ENCODE measurements at places on chromosomes 2 and 18.

GRCh38 chr2:60708630-60709320, 47.3 kb upstream of the PAPOLG start:
- DNase-seq: no peak

GRCh38 chr2:157793053-157793612, 83.0 kb downstream of the ACVR1 start:
- peak; percentile 22 for DNase-seq

DNA sequence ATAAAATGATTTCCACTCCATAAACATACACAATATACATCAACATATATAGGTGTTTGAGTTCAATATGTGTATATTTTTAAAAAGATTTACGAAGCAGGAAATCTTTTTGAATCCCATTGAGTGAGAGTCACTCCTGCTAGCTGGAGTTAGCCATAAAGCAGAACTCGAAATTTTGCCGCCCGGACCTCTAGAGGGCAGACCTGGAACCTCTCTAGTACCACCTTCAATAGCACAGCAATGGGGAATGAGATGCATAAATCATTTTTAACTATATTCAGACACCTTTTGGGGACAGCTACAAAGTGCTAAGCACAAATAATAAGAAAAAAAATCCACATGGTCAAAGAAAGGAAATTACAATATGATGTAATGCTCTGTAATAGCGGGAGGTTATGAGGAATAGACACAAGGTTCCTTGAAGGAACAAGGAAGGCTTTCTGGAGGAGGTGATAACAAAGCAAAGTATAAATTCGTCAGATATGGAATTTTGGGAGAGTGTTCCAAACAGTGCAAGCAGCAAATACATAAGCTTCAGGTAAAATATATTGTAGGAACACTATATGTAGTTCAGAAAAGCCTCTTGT, 533.4 kb downstream of the ERBB4 start:
- peak; percentile 50 for DNase-seq

GRCh38 chr2:239201531-239201876, 199.3 kb downstream of the HDAC4 start:
- DNase-seq: no peak

DNA sequence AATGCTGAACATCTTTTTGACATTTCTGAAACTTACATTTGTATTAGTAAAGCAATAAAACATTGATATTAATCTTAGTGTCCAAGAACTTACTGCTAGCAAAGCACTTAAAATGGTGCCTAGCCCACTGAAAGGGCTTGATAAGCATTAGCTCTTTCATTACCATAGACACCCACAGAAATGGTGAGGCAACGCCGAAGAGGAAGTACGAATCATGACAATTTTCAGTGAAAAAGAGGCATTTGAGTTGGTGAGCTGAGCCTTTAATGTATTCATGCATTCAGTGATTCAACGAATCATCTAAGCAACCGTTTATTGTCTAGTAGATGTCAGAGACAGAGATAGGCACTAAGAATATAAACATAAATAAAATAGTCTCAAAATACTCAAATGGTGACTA, 101.1 kb downstream of the PIGN start:
- DNase-seq: no peak

GRCh38 chr2:1846046-1847015, 102.0 kb upstream of the PXDN start:
- DNase-seq: no peak

DNA sequence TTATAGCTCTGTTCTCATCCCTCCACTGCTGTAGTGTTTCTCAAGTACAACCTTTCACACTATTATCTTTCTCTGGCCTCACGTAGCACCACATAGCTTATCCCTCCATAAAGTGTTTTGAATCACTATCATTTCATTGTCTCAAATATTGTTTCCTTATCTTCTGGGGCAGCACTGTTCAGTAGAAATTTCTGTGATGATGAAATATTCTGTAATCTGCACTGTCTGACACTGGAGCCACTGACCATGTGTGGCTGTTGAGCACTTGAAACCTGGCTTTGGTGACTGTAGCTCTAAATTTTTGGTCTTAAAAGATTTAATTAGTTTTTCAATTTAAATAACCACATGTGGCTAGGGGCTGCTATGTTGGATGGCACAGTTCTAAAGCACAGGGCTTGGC, 78.9 kb downstream of the CPS1 start:
- no peak for DNase-seq

DNA sequence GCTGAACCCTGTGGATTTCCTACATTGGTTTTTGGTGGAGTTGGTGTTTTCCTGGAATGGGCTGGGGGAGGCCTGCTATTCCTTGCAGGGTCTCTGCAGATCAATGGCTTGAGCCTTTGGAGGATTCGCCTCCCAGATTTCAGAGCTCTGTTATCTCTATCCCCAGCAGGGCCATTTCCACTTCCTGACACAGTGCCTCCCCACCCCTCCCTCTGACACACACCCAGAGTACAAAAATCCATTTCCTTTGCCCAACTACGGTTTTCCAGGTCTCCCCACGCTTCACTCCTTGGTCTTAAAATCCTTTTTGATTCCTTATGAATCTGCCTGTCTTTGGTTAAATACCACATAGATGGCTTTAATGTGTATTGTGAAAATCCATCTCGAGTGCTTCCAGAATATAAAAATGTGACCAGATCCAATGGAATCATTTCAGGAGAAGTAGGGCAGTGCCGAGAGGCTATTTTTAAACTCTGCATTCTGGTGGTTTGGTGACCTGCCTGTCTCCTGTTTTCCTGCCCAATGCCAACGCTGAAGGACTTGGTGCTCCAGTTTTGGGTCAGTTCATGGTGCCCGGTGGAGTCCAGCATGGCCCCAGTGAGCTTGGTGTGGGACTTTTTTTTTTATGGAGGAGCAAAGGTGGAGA, 60.9 kb downstream of the ARL4C start:
- DNase-seq: peak; percentile 42

DNA sequence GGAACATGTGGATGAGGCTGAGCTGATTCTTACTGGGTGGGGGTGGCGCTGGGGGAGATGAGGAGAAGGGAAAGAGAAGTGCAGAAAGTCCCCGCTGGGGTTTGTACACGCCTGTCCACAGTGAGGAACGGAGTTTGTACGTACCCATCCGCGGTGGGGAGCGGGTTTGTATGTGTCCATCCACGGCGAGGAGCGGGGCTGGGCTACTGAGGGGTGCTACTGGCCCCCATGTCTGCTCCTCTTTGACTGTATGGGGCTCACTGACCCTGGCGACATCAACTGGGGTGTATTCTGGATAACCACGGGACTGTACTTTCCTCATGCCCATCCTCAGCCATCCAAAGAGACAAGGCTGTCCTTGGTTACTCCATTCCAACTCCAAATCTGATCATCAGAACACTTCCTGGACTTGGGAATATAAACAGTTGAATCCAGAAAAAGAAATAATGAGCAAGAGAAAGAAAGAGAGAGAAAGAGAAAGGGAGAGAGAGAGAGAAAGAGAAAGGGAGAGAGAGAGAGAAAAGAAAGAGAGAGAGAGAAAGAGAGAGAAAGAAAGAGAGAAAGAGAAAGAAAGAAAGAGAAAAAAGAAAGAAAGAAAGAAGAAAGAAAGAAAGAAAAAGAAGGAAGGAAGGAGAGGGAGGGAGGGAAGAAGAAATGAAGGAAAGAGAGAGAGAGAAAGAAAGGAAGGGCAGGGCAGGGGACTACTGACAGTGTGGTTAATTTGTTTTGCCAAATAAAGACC, 21.0 kb downstream of the MAL start:
- DNase-seq: no peak

- peak; percentile 80 for DNase-seq
Measured at GRCh38 chr2:178522950-178523595, 42.8 kb downstream of the PLEKHA3 start.

- peak; percentile 79 for DNase-seq
Measured at GRCh38 chr18:11246495-11247300, 97.3 kb upstream of the PIEZO2 start.

- peak; percentile 28 for DNase-seq
Measured at GRCh38 chr18:57441071-57441794, 6.1 kb downstream of the ONECUT2 start.

GRCh38 chr2:134778372-134778771, 59.6 kb upstream of the TMEM163 start:
- DNase-seq: no peak

DNA sequence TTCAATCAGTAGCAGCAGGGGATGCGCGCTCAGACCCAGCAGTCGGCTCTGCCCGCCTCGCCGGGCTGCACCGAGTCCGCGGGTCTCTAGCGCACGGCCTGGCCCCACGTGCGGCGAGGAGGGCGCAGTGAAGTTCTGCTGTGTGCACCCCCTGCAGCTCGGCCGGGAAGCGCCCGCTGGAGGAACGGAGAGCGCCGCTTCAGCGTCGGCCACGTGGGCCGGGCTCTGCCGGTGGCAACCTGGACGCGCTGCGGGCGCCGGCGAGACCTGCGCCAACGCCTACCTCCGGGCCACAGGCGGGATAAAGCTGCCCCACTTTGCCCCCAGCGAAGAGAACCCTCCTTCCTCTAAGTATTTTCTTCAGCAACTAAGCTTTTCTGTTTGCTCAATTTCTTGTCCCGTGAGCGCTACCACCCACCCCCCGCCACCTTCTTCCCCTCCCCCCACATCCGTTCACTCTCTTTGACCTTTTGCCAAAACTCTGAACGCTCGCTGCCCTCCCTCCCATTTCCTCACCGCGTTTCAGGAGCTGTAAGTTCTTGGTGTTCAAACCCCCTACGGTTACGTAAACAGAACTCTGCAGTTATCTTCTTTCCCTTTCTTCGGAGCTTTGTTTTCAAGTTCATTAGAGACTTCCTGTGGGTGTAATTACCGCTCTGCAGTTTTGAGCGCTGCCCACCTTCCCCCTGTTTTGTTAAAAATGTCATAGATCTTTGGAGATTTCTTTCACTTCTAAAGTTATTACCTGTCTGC, 42.6 kb upstream of the EDAR start:
- peak; percentile 23 for DNase-seq

GRCh38 chr2:202361108-202361507, 15.0 kb upstream of the BMPR2 start:
- DNase-seq: no peak

DNA sequence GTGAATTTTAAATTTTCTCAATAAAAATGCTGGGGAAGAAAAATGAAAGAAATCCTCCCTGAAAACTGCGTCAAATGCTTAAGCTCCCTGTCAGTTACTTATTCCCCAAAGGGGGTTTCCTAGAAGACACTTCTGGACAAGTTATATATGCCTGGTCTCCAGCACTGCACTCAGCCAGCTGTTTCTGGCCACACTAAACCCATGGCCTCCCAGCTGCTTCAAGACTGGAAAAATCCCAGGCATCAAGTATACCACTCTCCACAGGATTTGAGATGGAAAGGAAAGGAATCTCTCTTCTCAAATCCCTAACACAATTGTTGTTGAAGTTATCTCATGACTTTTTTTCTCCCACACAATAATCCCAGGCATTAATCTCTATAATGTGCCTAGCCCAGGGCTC, 245.7 kb downstream of the NBAS start:
- no peak for DNase-seq

- DNase-seq: no peak
Measured at GRCh38 chr2:78586316-78586715, 439.2 kb upstream of the REG3G start.

DNA sequence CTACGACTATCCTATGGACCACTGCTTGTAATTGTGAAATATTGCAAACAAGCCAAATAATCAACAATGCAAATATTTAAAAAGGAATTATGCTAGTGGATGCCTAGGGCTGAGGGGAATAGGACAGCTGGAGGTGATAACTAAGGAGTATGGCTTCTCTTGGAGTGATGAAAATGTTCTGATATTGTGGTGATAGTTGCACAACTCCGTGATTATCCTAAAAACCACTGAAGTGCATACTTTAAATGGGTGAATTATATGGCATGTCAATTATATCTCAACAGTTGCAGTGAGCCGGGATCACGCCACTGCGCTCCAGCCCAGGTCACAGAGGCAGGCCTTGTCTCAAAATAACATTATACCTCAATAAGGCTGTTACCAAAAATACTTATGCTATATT, 125.1 kb upstream of the SH3BP4 start:
- no peak for DNase-seq

- DNase-seq: peak; percentile 48
Measured at GRCh38 chr2:8684878-8685696, 3.2 kb downstream of the ID2 start.

- DNase-seq: no peak
Measured at GRCh38 chr2:74039611-74040010, 54.9 kb downstream of the TET3 start.

DNA sequence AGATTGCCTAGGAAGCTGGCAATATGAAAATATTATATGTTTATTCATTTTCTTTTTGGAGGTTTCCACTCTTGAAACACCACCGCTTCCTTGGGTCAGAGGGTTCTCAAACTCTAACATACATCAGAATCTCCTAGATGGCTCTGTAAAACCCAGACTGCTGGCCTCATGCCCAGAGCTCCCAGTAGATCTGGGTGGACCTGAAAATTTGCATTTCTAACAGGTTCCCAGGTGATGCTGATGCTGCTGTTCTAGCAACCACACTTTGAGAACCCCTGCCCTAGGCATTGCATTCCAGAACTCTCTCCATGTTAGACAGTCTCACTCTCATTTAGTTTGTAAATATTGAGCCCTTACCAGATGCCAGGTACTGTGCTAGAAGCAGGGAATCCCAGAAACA, 139.4 kb downstream of the FAM210A start:
- DNase-seq: no peak

DNA sequence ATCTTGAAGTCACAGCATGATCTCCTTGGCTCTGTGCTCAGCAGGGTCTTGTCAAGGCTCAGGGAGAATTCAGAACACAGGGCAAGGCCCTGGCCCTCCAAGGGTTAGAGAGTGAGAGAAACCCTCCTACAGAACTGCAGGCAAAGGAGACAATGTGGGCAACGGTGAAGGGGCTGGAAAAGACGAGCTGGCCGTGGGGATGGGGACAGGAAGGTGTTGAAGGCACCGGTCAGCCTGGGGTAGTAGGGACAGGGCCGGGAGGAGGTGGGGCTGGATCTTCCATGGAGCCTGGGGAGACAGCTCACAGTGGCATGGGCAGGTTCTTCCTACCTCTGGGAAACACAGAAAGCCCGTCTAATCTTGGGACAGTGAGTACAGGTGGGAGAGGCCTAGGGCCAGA, 92.2 kb upstream of the MCFD2 start:
- DNase-seq: no peak

DNA sequence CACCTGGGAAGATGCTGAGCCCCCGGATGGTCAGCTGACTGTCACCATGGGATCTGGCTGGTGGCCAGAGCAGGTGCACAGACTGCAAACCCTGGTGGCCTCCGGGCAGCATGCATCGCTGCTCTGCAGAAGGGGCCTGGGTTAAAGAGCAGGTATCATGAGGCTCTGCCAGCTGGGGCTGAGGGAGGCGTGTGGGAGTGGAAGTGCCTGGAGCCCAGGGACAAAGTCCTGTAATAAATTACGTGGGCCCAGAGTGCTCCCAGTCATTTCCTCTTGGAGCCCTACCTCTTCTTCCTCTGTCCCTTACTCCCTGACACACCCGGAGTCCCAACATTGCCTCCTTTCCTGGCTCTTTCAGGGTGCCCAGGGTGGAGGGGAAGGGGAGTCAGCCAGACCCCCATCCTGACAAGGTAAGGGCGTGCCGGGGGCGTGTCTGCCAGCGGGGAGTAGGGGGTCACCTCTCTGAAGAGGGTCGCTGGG, at the start of gene MYO7B:
Gene MYO7B (plus strand): TSS at position 262 of the 480 bp plus-strand sequence. CDS start 24,040 bp downstream, outside the sequence.
- DNase-seq: no peak

GRCh38 chr2:126536605-126537200, 119.3 kb upstream of the GYPC start:
- no peak for DNase-seq
